ENCODE measurements at places on chromosomes 6 and 20.

DNA sequence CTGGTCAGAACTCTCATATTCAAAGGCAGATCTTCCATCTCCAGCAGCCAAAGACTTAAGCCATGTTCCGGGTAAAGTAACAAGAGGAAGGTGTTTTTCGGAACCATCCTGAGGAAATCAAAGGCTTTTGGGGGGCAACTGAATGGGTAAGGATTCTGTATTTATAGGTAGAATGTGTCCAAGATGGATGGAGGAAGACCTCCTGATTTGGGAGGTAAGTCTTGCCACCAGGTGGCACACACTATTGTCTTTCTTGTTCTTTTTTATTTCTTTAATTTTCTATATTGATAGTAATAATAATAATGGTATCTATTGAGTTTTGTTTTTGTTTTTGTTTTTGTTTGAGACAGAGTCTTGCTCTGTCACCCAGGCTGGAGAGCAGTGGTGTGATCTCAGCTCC lies 53.0 kb upstream of the UBR2 start:
- DNase-seq, result no peak

GRCh38 chr6:142446576-142446975 lies 144.8 kb downstream of the ADGRG6 start:
- no peak for DNase-seq

DNA sequence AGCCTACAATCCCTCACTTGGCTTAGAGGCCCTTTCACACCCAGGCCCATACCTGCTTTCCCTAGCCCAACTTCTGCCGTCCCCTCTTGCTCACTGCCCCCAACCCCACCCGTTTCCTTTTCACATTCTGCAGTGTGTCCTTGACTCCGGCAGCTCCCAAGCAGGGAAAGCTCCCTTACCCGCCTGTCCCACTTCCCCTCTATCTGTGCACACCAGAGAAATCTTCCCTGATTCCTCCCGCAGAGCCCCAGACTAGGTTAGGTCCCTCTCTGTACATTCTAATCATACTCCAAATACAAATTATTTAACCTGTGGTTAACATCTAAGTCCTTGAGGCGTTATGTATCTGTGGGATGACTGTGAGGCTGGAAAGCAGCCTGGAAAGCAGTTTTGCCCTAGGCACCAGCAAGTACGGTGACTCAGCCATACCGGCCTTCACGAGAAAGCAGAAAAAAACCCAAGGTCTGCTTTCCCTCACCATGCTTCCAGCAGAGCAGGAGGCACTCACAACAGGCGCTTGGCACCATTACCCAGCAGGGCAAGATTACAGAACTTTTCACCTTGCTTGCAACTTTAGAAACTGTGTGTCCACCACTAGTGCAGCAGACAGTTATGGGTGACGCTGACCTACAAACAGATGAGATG lies 22.3 kb downstream of the ELOVL5 start:
- DNase-seq, result peak; percentile 90

- no peak for DNase-seq
Measured at GRCh38 chr6:127381384-127381783, 38.0 kb upstream of the ECHDC1 start.

DNA sequence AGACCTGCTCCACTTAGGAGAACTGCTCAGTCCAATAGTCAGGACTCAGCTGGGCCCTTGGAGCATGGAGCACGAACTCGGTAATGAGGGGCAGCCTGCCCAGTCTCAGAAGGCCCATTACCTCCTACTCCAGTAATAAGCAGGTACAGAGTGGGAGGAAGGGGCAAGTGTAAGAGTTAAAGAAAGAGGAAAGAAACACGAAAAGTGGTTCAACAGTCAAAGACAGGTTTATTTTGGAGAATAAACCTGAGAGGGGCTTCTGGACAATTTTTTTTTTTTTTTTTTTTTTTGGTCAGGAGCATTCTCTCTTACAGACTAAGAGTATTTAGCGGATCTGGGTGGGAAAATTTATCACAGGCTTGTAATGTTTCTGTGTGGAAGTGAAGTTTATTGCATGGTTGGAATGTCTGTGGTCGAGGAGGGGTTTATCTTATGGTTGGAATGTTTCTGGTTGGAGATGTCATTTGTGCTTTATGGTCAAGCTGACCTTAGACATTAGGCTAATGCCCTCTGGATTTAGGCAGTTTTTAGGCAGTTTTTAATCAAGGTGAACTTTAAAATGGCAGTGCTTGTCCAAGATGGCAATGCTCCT lies 340.1 kb downstream of the BCKDHB start:
- DNase-seq, result no peak

- no peak for DNase-seq
Measured at GRCh38 chr6:153340568-153340967, 209.5 kb upstream of the RGS17 start.

DNA sequence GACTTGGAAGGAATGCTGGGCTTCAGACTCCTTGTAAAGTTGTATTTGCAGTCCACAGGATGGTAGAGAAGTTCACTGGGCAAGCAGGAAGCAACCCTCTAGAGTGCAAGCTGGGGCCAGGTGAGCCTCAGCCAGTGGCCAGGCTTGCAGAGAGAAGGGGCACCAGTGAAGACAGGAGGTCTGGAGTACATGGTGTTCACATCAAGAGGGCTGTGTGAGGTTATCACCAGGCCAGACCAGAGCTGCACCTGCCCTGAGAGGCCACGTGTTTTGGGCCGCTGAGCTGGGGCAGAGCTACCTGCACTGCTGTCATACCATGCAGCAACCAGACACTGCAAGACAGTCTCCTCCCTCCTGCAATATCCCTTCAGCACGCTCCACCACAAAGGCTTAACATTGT lies 79.0 kb downstream of the SH3BGRL2 start:
- DNase-seq, result no peak

- no peak for DNase-seq
Measured at GRCh38 chr6:107736713-107737396, 87.3 kb downstream of the SCML4 start.

DNA sequence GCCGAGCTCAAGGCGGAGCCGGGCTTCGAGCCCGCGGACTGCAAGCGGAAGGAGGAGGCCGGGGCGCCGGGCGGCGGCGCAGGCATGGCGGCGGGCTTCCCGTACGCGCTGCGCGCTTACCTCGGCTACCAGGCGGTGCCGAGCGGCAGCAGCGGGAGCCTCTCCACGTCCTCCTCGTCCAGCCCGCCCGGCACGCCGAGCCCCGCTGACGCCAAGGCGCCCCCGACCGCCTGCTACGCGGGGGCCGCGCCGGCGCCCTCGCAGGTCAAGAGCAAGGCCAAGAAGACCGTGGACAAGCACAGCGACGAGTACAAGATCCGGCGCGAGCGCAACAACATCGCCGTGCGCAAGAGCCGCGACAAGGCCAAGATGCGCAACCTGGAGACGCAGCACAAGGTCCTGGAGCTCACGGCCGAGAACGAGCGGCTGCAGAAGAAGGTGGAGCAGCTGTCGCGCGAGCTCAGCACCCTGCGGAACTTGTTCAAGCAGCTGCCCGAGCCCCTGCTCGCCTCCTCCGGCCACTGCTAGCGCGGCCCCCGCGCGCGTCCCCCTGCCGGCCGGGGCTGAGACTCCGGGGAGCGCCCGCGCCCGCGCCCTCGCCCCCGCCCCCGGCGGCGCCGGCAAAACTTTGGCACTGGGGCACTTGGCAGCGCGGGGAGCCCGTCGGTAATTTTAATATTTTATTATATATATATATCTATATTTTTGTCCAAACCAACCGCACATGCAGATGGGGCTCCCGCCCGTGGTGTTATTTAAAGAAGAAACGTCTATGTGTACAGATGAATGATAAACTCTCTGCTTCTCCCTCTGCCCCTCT lies 1.1 kb downstream of the CEBPB start:
- DNase-seq, result peak; percentile 81

DNA sequence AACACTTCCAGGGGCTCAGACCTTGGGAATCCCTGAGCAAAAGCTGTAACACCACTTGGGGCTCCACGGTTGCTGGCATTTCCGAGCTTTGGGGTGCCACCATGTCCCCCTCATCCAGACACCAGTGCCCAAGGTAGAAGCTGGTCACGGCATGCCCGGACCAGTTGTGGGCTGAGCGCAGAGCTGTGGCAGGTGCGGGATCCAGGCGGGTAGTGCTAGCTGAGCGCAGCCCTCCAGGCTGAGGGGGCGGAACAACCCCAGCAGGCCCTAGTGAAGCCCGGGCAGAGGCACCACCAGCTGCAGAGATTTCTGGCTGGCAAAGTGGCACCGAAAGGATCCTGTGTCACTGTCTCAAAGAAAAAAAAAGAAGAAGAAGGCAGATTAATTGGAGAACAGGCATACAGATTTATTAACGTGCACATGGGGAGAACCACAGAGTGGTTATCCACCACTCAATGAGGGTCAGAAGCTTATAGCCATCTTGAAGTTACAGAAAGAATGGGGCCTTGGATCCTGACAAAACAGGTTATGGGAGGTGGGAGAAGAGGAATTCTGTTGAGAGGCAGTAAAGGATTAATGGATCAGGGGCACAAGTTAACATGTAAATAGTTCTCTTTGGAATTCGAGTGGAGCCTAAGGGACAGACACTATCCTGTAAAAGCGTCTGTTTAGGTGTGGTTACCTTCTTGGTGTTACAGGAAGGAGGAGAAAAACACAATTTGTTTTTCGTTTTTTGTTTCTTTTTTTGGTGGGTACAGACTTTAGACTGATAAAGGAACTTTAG lies 107.5 kb downstream of the CD24 start:
- peak; percentile 16 for DNase-seq

GRCh38 chr6:103326760-103327757 lies 1532.7 kb downstream of the HACE1 start:
- DNase-seq, result no peak

DNA sequence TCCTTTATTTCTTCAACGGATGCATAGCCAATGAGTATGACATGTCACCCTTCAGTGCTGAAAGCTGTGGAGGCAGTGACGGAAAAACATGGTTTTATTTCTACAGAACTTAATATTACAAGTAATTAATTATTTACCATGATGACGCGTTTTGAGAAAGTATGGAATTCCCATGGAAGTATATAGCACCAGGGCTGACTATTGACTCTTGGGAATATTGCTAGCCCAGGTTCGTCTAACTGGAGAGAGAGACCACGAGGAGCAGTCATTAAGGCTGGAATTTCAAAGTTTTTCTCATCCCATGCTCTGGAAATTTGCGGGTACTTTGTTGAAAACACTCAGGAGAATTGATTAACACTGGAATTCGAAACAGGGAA lies 155.2 kb upstream of the PRSS16 start:
- no peak for DNase-seq

DNA sequence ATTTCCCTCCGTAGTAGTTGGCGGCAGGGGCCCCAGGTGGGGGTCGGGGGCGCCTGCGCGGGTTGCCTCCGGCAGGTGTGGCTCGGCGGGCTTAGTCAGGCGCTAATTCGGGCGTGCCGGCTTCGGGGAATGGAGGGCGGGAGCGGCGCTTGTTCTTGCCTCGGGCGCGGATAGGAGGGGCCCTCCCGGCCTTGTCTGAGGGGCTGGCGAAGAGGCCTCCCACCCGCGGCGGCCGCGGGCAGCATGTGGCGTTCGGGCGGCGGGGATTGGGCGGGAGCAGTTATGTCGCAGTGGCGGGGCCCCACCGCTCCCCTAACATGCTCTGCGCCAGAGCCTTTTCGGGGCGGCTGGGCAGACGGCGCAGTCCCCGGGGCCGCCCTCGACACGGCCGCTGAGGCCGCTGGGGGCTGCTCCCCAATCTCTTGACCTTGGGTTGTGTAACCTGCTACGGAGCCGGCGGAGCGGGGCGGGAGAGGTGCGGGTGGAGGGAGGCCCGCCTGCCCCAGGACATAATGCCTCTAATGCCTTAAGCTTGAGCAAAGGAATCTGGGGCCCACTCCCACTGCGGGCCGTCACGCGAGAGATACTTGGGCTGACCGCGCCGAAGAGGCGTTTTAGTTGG lies 1.1 kb downstream of the AMD1 start:
- DNase-seq, result peak; percentile 73

- DNase-seq, result no peak
Measured at GRCh38 chr20:50027611-50028105, 44.9 kb downstream of the SNAI1 start.

DNA sequence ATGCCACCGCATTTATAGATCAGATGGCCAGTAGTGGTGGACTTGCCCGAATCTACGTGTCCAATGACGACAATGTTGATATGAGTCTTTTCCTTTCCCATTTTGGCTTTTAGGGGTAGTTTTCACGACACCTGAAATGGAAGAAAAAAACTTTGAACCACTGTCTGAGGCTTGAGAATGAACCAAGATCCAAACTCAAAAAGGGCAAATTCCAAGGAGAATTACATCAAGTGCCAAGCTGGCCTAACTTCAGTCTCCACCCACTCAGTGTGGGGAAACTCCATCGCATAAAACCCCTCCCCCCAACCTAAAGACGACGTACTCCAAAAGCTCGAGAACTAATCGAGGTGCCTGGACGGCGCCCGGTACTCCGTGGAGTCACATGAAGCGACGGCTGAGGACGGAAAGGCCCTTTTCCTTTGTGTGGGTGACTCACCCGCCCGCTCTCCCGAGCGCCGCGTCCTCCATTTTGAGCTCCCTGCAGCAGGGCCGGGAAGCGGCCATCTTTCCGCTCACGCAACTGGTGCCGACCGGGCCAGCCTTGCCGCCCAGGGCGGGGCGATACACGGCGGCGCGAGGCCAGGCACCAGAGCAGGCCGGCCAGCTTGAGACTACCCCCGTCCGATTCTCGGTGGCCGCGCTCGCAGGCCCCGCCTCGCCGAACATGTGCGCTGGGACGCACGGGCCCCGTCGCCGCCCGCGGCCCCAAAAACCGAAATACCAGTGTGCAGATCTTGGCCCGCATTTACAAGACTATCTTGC lies 725 bp downstream of the EEF1A1 start:
- peak; percentile 68 for DNase-seq

- no peak for DNase-seq
Measured at GRCh38 chr20:37902504-37903313, at the start of gene VSTM2L. Gene VSTM2L, plus strand, starts transcription at chr20:37903127. Its CDS starts 224 bp downstream, at chr20:37903351.

DNA sequence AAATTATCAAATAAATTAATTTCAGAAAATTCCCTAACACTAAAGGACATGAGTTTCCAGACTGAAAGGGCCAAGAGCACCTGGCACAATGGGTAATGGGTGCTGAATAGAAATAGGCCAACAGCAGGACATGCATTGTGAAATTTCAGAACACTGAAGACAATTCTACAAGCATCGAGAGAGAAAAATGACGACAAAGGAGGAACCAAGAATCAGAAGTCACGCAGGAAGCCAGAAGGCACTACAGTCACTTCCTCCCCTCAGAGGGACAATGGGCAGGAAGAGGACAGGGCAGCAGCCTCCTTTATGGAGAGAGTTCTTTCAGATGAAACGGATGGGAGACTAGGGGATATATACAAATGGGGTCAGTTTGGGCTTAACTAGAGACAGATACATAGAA lies 29.6 kb downstream of the PCNA start:
- no peak for DNase-seq

GRCh38 chr6:16969699-16970655 lies 131.9 kb upstream of the STMND1 start:
- no peak for DNase-seq

GRCh38 chr6:168638468-168639271 lies 197.7 kb downstream of the SMOC2 start:
- no peak for DNase-seq

DNA sequence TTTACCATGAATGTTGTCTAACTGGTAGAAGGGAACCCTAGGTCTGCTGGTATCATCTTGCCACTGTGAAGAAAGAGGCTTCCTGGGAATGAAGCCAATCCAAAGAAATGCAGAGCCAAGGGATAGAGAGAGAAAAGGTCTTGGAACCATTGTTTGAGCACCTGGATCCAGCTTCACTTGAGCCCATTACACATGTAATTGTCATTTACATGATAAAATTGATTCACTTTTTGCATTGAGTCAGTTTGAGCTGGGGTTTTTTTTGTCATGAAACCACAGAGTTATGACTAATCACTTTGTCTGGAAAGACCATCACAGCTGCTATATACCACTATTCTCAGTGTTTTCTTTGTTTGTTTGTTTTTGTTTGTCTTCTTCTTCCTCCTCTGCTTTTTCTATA lies 112.3 kb downstream of the CBLN4 start:
- no peak for DNase-seq

- no peak for DNase-seq
Measured at GRCh38 chr20:24227600-24227999, 239.0 kb upstream of the GGTLC1 start.
